Stimulated activated CD4-positive, alpha-beta T cell treated with anti-CD3 and anti-CD28 coated beads, Interleukin-12 subunit alpha, Interleukin-12 subunit beta, amount 100 ng/mL, for 24 hours (primary cell): ENCODE measurements at places on chromosomes 2 and 18.

- no peak for DNase-seq
Observed at GRCh38 chr18:51350081-51350480, 152.6 kb upstream of the MEX3C start.

DNA sequence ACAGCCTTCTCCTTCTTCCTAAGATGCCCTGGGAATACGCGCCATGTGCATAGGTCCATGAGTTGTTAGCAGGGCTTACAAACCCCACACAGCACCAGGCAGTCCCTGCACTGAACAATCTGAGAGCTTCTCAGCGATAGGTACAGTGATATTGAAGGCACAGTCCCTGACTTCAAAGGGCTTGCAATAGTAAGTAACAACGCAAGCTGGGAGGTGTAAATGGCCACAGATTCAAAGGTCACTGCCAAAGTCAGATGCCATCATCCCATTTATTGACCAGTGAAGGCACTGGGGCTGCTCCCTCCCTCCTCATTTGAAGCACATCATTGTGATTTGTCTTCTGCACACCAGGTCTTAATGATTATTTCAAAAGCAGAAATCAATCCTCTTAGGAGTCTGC, 541 bp upstream of the SCYGR3 start:
- DNase-seq: no peak

GRCh38 chr2:158212301-158212700, 110.6 kb downstream of the UPP2 start:
- no peak for DNase-seq

GRCh38 chr2:140539242-140539875, 1591.5 kb downstream of the LRP1B start:
- no peak for DNase-seq

DNA sequence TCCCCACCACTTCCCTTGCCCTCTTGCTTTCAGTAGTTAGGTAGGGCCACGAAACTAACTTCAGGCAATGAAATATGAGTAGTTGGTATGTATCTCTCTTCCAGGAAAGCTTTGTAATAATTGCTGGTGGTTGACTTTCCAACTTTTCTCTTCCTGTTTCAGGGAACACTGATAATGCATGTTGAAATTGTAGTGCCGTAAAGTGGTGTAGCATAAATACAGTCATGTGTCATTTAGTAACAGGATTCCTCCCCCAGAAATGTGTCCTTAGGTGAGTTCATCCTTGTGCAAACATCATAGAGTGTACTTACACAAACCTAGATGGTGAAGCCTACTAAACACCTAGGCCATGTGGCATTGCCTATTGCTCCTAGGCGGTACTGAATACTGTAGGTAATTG, 429.2 kb downstream of the PID1 start:
- DNase-seq: no peak
